ENCODE measurements at places on chromosomes 6 and 20.

- peak; percentile 2 for DNase-seq
Observed at GRCh38 chr6:6629402-6629801, 40.9 kb downstream of the LY86 start.

DNA sequence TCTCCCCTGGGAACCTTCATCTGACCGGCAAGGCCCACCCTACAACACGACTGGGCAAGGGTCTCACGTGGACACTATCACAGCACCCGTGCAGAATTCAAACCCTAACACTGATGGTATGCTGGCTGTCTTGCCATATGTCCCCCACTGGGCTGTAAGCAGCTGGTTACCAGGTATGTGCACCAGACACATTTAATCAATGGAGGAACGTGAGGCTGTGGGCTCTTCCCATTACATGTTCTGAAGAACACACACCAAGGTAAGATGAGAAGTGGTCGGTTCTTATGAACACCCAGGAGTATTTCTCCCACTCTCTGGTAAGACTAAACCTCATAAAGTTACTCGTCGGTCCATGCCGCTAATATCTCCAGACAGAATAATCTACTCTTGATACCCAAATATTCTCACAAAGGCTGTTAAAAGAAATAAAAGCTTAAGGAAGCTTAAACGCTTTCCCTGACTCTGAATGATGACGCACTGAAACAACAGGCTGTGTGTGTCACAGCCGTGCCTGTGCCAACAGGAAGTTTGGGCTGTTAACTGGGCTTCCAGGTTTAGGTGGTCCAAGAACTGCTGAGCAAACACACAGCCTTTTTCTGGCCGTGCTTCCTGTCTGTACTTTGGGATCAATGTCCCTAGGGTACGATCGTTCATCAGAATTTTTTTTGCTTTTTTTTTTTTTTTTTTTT, 75.3 kb downstream of the SLC23A2 start:
- peak; percentile 36 for DNase-seq

DNA sequence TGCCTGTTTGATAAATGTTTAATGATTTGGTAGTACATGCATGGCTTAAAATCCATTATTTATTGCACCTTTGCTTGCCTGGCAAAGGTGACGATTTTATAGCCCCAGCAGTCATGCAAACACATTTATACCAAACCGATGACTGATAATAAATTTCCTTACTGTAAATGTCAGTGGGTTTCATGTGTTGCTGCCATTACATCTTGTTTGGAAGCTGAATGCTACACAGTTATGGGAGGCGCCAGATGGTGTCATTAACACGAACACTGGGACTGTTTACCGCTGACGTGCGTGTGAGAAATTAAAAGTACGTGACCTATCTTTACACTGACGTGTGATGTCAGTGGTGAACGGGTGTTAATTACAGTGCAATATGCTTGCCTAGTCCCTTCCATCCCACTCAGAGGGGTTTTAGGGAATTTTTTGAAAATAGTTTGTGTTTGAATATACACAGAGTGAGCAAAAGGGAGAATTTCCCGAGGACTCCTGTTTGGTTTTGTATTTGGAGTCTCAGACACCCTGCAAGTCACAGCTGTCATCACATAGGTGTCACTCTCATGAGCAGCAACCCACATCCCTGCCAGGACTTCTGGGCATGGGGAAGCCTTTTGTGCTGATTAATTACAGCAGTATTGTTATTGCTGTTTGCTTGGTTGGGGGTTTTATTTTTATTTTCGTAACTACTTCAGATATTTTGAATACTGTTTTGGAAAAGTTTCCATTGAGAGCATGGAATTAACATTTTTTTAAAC, 151.8 kb upstream of the INSM1 start:
- DNase-seq, result no peak

DNA sequence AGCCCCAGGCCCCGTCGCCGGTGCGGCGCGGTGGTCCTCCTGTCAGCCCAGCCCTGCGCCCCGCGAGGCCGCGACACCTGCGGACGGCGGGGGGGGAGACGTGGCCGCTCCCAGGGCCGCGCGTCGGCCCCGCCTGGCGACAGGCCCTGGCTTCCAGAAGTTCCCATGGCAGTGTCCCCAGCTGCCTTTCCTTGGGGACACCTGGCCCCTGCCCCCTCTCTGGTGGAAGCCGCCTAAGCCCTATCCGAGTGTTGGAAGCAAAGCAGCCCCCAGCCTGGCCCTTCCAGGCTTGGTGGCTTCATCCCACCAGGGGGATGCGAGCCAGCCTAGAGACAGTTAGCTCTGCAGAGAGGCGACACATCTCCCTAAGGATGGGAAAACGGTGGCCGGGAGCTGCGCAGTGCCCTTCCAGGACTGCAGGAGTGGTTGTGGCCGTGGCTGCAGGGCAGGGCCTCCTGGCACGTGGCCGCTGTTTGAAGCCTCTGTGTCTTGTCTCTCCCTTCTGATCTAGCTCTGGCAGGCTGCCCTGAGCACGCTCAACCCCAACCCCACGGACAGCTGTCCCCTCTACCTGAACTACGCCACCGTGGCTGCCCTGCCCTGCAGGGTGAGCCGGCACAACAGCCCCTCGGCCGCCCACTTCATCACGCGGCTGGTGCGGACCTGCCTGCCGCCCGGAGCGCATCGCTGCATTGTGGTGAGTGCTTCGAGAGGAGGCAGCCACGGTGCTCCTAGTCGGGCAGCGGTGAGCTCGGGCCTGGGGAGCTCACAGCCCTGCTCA, 816 bp downstream of the NPEPL1 start:
- no peak for DNase-seq

DNA sequence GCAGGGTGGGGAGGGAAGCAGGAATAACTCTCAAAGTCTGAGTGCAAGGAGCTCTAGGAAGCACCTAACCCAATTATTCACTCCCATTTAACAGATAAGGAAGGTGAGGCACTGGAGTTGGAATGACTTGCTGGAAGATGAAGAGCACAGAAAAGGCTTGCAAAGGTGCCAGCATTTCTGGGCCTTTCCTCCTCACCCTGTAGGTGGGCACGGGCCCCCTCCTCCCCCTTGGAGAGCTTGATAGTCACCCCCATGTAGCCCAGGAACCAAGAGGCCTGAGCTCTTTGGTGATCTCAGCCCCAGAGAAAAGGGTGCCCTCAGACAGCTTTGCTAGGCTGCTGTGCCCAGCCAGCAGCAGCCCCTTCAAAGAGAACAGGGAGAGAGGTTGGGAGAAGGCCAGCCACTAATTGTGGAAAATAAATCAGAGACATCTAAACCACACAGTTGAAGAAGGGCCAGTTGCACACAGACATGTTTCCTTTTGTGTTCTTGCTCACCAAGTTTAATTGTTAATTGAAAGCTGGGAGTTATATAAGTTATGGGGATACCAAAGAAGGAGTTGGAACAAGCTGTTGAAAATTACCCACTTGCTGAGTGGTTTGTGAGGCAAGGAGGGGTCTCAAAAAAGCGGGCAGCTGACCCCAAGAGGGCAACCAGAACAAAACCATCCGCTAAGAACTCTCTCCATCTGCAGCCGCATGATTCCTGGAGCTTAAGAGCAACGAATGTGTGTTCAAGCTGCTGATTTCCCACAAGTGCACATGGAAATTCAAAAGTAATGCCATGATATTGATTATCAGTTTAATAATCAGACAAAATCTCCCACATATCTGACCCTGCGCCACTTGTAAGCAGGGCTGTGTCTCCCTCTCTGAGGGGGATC, 77.0 kb downstream of the MRPL14 start:
- peak; percentile 52 for DNase-seq

DNA sequence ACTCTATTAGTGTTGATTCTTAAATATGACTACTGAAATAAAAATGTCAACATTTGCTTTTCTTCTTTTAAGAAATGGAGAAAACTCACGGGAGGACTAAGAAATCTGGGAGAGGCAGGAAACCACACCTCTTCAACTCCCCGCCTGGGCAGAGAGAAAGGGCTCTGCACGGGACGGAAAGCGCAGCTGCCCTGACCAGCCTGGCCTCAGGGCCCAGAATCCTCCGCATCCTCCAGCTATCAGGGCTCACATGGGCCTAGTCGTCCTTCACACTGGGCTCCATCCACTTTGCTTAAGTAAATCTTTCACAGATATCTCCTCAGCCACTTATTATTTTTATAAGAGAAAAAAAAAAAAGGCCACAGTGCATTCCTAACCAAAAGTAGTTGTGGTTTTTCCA, 215.1 kb downstream of the TBXT start:
- no peak for DNase-seq
